ENCODE measurements at places on chromosomes 13 and 19.

DNA sequence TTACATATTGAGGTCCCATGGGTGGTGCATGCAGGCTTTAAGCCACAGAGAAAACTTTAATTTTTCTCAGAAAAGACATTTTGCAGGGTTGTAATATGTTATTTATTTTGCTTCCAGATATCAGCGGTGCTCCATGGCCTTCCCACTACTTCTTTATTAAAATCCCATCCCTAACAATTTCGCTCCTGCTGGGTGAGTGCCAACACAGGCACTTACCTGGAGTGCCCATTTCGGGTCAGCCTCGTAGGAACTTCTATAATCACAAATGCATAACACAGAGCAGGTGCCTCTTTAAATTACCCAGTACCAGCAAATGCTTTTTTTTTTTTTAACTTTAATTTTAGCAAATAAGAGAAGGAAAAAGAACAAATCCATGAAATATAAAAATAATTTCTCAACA, 86.4 kb downstream of the EFNB2 start:
- DNase-seq: no peak

DNA sequence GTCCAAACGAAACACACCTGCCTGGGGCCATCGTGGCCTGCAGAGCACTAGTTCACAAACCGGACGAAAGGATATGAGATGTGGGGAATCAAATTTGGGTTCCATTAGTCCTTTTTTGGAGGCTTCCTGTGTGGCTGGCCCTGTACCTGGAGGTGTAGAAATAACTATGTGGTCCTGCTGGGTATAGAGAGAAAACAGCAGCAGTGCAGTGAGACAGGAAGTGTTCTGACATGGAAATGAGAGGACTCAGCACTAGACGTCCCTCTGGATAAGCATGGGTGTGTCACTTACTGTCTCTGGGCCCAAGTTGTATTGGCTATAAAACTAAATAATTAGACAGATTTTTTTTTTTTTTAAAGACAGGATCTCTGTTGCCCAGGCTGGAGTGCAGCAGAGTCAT, 12.3 kb downstream of the KDELR1 start:
- no peak for DNase-seq

DNA sequence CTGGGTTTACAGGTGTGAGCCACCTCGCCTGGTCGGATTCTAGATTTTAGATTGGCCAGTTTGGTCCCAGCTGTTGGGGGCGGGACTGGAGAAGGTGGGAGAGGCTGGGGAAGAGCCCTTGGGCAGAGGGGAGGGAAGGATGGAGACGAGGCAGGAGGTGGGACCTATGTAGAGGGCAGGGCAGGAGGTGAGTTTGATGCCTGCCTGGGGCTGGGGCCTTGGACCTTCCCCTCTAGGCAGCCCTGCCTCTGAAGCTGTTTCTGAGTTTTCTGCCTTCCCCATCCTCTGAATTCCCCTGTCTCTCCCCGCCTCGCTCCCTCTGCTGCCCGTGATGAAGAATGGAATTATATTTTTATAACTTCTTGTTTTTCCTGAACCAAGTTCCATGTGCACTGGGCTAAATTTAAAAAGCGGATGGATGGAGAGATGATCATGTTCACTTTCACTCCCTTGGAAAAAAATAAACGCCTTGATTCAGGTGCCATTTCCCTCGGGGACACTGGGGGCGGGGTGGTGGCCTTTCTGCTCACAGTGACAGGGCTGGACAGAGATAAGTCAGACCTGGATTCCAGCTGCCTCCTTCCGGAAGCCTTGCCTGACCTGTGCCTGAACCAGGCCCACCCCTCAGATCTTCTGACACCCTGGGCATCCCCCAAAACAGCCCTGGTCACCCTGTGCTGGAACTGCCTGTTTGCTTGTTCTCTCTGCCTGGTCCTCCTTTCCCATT, 16.5 kb upstream of the TNFAIP8L1 start:
- DNase-seq: no peak

GRCh38 chr13:21579754-21580316, 24.1 kb downstream of the MICU2 start:
- no peak for DNase-seq

DNA sequence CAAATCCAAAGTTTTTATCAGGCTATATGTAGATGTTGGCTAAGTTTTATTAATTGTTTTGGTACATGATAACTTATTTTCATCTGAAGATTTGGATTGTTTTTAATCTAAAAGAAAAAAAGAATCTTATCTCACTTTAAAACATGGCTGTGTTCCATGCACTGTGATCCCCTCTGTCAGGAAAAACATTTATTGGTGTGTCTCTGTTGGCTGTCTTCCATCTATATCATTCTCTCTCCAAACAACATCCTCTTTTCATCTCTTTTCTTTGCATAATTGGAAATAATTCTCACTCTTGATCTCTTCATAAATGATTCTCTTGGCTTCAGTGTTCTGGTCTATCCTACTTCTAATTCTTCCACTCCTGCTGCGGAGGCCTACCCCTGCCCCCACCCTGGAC, 4.2 kb downstream of the NALCN start:
- no peak for DNase-seq

DNA sequence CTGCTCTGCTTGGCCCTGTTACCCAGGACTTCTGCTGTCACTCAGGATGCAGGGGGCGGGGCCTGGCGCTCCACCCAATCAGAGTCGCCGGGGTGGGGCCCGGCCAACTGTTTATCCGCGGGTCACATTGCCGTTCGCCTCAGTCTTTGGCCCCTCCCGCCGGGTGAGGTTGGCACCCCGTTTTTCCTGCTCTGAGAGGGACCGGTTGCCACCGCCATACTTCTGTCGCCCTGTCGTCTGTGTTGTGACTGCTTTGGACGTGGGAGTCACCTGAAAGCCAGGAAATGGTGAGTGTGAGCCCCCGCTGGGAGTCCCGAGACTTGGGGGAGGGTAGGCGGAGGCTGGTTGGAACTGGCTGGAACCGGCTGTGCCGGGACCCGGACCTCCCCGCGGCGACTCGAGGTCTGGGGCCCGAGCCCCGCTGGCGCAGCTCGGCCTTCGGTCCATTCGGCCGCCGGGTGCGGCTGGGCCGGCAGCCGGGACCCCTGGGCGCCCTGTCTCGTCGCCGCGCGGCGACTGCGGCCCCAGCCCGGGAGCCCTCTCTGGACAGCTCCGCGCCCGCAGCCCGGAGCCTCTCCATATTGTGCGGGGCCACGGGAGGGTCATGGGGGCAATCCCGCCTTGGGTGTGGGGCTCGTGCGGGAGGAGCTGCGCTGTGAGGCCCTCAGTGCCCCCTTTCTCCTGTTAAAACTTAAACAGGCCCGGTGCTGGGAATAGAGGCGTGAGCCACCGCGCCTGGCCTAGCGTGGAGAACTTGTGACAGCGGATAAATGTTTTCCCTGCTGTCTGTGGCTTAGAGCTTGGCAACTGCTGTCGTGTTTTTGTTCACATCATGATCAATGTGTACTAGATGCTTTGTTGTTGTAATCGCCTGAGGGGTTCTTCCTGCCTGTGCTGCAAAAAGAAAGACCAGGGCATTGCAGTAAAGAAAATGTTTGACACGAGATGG, at the start of gene ZNF844:
TSS of gene ZNF844 (plus strand) at position 142 of the 949 bp plus-strand sequence. CDS start at position 285, 143 bp downstream.
- DNase-seq: peak; percentile 90

DNA sequence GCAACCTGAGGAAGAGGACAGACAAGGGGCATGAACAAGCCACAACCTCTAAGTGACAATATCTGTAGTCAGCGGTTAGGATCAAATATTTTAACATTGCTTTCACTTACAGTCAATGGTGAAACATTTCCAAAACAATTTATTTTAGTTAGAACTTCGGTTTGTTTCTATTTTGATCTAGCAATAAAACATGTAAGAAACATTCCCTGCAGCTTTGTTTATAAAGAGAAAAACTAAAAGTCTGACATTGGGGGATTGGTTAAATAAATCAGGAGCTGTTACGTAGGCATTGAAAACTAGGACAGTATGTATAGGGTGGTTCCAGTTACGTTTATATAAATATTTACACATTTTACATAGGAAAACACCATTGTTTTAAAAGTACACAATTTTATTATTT, 3.4 kb downstream of the URI1 start:
- DNase-seq: no peak
